HTR-8/SVneo (cell line): ENCODE measurements at places on chromosomes 13 and 19.

- DNase-seq, result no peak
Observed at GRCh38 chr19:2291185-2291751, 9.3 kb upstream of the PEAK3 start.

- DNase-seq, result no peak
Observed at GRCh38 chr13:46317120-46317519, 69.9 kb downstream of the RUBCNL start.

GRCh38 chr19:50912727-50913716 lies 1.8 kb upstream of the KLK4 start:
- no peak for DNase-seq

- DNase-seq, result no peak
Observed at GRCh38 chr19:4310247-4311121, 6.1 kb downstream of the FSD1 start.

GRCh38 chr13:21035498-21035897 lies 25.9 kb downstream of the LATS2 start:
- no peak for DNase-seq

DNA sequence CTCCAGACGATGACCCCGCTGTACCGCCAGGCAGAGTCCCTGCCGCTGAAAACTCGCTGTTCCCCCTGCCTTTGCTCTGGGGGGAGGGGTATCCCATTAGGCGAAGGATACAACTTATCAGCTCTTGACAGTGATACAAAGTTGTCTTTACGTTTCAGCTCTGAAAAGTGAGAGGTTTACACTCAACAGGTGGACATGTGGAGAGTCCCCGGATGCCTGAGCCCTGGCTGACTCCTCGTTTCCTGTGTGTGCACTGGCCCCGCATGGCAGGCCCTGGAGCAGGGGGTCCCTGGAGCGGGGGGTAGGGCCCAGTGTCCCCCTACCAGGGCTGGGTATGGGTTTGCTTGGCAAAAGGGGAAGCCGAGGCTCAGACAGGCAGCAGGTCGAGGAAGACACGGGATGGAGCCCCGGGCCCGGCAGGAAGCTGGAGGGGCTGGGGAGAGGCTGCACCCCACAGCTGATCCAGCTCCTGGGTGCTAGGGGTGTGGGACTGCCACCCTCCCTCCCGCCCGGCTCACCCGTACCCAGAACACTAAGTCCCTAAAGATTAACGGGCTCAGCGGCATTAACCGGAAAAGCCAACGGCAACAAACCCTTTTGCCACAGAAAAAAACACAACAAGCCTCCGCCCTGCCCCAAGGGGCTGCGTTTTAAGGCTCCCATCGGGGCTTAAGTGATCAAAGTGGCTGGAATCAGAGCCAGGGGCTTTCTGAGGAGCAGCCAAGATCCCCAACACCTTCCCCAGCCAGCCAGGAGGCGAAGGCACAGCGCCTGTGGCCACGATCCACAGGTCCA lies 5.6 kb downstream of the TCF3 start:
- no peak for DNase-seq

DNA sequence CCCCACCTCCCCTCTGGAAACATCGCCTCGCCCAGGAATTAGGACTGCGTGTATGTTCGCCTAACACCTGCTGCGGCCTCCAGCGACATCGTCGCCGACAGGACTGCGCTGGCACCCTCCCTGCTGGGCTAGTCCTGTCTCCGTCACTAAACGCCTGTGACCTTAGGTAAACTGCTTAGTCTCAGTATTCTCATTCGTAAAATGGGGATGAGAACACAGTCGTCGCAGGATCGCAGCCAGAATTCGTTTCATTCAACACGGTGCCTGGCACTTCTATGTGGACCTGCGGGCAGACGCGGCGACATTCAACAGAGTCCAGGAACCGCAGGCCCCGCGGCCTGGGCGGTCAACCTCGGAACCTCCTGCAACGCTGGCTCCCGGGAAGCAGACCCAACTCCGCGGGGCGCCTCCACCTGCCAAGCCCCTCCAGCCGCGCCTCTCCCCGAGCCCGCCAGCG lies 485 bp downstream of the CRYL1 start:
- no peak for DNase-seq

- peak; percentile 19 for DNase-seq
Observed at GRCh38 chr13:73146707-73147106, 87.9 kb downstream of the KLF5 start.

GRCh38 chr19:48530066-48530720 lies 18.6 kb upstream of the LMTK3 start:
- DNase-seq, result no peak

GRCh38 chr13:51364404-51365008 lies 25.0 kb downstream of the SERPINE3 start:
- no peak for DNase-seq

DNA sequence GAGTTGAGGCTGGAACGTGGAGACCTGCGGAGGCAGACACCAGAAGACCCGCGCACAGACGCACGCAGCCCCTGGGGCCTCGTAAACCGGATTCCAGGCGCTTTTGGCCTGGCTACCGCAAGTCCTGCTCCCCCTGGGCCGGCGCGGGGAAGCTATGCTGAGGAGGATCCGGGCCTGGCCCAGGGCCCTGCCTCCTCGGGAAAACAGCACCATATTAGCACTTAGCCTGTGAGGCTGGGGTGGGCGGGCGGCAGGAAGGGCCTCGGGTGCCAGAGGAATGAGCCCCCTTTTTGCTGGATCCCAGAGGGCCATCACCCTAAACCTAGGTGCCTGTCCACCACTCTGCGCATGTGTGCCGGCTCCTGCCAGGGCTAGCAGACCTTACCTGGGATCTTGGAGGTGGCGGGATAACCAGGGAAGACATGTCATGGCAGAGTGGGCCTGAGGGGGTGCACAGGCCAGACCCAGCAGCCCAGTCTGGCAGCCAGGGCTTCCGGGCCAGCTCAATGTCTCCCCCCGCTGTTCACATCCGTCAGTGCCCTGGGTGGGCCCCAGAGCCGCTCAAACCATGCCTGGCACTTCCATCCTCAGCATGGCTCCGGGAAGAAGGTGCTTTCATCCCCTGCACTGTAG lies 7.3 kb downstream of the ELOF1 start:
- DNase-seq, result no peak
